Ovary (tissue), 10 donors: ENCODE measurements at places on chromosomes 1 and 21. TPM values are rescaled to one million over a fixed set of nuclear protein-coding genes. Genes with fewer than 3 reads are reported as not detected.

DNA sequence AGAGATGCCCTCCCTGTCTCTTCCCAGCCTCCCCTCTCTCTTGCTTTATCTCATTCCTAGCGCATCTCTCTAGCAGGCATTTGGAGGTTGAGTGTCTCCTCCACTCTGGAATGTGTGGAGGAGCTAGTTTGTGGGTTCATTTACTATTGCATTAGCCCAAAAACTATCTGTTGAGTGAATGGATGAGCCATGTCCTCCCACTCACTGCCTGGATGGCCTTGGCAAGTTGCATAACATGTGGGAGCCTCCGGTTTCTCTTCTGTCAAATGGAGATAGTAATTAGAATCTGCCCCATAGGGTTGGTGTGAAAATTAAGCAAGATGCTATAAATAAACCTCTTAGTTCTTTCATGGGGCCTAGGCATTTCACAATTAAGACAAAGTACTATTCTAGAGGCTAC is 181.8 kb downstream of the KAZN start:
- DNase-seq: peak; percentile 42

- DNase-seq: no peak
Measured at GRCh38 chr1:21685946-21686678, 17.0 kb upstream of the RAP1GAP start.

DNA sequence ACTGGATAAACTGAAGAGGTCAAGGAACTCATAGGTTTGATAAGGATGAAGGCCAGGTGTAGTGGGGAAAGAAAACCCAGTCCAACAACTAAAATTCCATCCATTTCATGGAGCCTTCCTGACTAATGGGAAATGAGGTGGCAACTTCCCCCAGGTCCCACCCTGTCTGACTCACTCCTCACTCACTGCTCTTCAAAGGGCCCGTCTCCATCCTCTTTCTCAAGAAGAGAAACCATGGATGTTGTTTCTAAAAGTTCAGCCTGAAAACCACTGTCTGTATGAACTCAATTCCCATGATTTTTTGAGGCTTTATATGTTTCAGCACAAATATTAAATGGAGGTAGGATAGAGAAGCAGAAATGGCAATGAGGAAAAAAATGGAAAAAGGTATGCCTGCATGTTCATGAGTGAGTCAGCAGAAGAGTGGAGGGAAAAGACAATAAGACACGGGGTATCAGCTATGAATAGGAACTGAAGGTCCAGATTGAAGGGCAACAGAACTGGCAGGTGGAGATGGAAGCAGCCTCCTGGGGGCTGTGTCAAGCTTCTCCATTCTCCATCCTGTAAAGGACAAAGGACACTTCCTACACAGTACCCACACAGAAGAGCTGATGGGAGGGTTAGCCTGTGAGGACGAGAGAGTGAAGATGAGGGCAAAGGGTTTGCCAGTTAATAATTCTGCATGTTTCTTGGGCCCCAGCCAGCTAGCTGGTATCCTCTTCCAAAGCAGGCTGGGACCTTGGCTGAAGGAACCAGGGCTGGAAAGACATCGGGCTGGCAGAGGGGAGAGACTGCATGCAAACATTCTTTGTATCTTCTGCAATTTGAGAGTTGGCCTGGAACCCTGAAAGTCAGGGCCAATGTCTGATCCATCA is 5.5 kb upstream of the ELOVL1 start:
- DNase-seq: no peak

DNA sequence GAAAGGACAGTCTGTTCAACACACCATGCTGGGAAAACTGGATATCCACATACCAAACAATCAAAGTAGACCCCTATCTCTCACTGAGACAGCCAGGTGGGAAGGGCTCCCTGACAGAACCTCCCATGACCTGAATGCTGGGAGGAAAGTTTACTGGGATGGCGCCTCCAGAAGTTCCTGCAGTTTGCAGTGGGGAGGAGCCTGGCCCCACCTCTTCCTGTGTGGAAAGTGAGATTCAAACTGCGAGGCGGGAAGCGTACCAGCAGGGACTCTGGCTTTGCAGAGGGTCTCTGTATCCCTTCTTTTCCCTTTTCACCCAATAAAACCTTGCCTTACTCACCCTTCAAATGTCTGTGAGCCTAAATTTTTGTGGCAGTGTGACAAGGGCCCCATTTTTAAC is 190.7 kb downstream of the HHIPL2 start:
- no peak for DNase-seq

- no peak for DNase-seq
Measured at GRCh38 chr1:16447641-16448040, 7.1 kb downstream of the NECAP2 start.

DNA sequence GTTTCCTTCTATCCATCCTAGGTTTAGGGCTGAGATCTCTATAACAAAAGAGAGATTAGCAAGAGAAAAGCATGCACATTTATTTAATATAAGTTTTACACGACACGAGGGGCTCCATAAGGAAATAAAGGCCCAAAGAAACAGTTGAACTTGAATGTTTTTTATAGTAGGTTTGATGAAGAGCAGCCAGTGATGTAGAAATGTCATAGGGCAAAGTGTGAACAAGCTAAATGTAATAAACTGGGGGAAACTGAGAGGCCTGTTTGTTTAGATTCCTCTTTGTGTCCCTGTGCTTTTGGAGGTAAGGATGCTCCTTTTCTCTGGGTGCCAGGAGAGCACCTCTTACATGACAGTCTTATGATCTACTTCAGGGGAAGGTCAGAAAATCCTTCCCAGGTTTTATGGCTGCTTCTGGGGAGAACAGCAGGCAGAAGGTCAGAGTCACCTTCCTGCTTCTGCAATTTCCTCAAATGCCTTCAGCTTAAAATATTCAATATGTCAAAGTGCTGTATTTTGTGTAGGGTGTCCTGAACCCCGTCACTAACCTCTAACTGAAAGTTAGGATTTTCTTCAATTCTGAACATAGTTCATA is 9.5 kb upstream of the HORMAD1 start:
- DNase-seq: no peak

- no peak for DNase-seq
Measured at GRCh38 chr1:225812488-225813213, 2.7 kb downstream of the EPHX1 start.

DNA sequence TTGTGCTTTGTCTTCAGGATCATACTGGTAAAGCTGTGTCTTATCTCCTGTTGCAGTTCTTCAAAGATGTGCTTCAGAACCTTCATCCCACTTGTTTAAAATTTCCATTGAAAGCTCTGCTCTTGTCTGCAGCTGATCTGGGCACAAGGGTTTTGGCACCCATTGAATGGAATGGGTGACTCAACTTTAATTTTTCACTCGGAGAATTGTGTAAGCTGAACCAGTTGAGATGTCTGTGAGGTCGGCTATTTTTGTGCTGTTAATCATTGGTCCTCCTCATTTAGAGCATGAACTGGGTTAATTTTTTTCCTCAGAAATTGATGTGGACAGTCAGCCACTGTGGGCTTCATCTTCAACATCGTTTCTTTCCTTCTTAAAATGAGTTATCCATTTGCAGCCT is 252.1 kb downstream of the TM2D1 start:
- DNase-seq: no peak

DNA sequence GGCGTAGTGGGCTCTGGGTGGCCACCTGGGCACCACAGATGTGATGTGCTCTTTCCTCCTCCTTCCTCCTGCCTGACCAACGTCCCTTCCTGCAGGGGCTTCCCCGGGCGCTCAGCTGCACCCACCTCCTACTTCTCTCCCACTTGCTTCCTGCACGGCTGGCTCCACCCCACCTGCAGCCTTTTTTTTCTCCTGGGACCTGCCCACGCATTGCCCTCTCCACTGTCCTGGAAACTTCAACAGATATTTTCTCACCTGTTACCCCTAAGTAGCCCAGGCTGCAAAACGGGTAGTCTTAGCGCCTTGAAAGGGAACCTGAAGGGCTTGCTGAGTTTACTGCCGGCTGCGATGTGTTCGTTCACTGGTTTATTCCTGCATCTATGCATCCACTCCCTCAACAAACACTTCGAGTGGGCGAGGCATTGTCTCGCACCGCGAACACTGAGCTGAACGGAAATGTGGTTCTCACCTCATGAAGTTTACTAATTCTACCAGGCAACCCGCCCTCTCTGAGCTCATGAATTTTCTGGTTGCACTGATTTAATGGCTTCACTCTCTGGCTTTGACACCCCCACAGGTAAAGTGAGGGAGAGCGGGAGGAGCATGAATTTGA is 23.6 kb downstream of the ZBTB18 start:
- no peak for DNase-seq

DNA sequence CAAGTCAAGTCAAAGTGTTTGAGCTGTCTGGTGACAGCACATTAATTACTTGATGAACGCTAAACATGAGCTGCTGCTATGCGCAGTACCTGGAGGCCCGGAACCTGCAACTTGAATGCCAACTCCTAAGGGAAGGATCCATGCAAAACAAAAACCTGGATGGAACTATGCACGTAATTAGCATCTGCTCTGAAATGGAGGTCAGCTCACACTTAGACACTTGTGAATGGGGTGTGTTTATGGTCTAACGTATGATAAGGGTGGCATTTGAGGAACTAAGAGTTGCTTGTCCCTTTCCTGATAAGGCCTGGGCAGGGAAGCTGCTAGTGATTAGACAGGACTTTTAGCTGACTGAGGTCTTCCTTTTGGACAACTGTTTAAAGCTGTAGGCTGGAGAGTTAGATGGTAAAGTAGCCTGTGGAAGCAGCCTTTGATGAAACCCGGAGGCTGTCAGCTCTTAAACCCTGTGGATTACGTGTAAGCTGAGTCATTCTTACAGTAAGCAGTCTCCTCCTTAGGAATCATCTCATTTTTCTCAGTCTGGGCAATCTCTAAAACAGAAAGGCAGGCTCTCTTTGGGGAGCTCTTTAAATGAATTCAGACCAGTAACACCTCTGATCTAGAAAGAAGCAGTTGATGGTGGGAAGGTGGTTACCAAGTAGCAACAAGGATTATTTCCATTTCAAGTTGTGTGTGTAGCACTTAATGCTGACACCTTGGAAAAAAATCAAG is 6.8 kb downstream of the TENT5C start:
- no peak for DNase-seq

DNA sequence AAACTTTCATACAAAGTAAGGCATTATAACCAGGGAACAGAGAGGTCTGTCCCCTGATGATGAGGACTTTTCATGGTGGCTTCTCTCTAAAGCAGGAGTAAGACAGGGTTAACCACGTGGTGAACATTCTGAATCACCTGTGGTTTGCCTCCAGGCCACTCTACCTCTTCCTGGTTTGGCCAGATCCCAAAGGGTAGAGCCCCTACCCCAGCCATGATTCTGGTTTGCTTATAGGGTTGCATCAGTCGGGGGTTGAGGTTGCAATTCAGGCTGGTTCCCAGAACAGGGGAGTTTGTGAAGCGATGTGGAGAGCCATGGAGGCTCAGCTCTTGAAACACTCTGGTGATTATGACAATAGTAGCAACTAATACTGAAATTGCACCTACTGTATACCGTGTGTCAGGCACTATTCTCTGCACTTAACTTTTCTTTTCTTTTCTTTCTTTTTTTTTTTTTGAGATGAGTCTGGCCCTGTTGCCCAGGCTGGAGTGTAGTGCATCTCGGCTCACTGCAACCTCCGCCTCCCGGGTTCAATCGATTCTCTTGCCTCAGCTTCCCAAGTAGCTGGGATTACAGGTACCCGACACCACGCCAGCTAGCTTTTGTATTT is 8.3 kb downstream of the CNR2 start:
- no peak for DNase-seq

- no peak for DNase-seq
Measured at GRCh38 chr1:67733681-67734322, 48.8 kb downstream of the GADD45A start.

GRCh38 chr1:205423814-205424399 is 2.1 kb upstream of the LEMD1 start:
- no peak for DNase-seq

GRCh38 chr1:172393354-172393753 is 27.1 kb upstream of the C1orf105 start:
- no peak for DNase-seq

- DNase-seq: no peak
Measured at GRCh38 chr1:41682149-41682548, 197.7 kb upstream of the EDN2 start.

GRCh38 chr1:29380532-29380931 is 144.2 kb downstream of the PTPRU start:
- no peak for DNase-seq

- DNase-seq: no peak
Measured at GRCh38 chr1:80675454-80675853, 1125.3 kb upstream of the ADGRL2 start.

DNA sequence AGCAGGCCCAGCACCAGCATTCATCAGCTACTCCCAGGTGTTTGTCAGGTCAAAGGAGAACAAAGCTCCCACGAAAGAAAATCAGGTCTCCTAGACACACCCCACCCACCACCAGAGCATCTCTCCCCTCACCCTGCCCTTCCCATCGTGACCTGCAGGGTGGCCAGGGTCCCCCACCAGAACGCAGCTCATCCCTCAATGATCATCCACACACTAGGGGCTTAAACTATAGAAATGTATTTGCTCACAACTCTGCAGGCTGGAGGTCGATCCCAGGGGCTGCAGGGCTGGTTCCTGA is 97.4 kb downstream of the RIPK4 start:
- DNase-seq: no peak

DNA sequence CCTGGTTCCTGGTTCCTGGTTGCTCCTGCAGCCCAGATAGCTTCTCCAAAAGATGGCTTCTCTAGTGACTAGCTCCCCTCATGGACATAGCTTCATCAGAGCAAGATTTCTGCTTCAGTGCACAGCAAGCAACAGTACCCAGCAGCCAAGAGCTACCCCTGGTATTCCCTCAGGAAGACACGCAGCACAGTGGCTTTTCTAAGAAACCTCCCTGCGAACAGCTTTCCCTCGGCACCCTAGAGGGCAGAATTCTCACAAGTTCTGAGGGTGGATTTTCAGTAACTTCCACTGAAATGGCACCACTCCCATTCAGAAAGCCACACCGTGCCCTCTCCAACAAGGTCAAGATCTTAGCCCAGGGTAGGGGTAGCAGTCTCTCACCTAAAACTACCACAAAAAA is 128.2 kb downstream of the EIF4G3 start:
- no peak for DNase-seq

The G0S2 gene
- 79.2 TPM for total RNA-seq

The OR2T11 gene
- total RNA-seq: not detected

The TINAGL1 gene
- total RNA-seq: 39.2 TPM

The C1orf226 gene
- 1.2 TPM for total RNA-seq

The LRRIQ3 gene
- 0.87 TPM for total RNA-seq

The ADAMTSL4 gene
- total RNA-seq: 11.6 TPM

The FOXD3 gene
- 0.46 TPM for total RNA-seq

The NBPF19 gene
- total RNA-seq: 12.8 TPM

The SPATA45 gene
- total RNA-seq: not detected

The KIF2C gene
- total RNA-seq: 0.53 TPM

The RNU1-1 gene
- total RNA-seq: 4,661 TPM

The IVL gene
- total RNA-seq: not detected

The CLCNKB gene
- not detected for total RNA-seq

The HSD11B1 gene
- total RNA-seq: 106 TPM

The DEPDC1 gene
- 0.57 TPM for total RNA-seq

The CAMK2N1 gene
- total RNA-seq: 69.5 TPM
